ENCODE measurements at places on chromosomes 7 and 10.

GRCh38 chr10:14602807-14603533 is 171.7 kb downstream of the FAM107B start:
- DNase-seq = no peak

DNA sequence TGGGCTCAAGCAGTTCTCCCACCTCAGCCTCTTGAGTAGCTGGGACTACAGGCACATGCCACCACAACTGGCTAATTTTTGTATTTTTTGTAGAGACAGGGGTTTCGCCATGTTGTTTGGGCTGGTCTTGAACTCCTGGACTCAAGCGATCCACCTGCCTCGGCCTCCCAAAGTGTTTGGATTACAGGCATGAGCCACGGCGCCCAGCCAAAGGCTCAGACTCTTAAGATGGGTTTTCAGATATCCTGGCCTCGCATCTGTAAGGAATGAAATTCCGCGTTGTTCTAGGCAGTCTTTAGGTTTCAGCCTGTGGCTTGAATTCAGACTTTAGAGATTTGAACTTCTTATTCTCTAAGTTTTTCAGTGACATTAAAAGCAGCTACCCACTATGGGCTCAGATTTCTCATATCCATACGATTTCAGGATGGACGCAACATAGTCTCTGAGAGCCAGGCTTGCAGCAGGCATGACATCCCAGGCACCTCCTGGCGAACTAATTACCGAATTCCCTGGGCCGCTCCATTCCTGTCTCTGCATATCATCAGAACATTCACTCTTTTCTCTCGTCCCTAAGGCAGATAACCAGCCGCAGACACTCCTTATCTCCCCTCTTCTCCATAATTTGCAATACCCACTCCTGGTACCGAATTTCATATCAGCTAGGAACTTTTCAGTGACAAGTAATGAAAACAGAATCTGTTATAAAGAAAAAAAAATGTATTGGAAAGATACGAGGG is 29.7 kb downstream of the IL15RA start:
- DNase-seq = no peak

DNA sequence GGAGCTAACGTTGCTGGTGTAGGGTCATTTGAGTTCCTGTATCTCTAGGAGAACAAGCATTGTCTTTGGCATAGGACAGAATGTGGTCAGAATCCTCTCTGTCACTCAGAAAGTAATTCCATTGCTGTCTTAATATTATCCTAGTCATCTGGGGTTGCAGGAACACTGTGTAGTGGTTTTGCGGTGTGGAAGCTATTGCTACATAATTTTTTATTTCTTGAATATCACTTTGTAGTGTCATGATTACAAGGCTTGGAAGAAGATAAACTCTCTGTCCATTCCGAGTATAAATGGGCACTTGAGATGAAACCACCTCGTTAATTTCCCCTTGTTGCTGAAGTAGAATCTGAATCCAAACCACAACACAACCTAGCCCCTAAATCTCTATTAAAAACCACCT is 919.2 kb downstream of the LRMDA start:
- DNase-seq = no peak

GRCh38 chr7:114657279-114657678 is 242.7 kb downstream of the FOXP2 start:
- no peak for DNase-seq

DNA sequence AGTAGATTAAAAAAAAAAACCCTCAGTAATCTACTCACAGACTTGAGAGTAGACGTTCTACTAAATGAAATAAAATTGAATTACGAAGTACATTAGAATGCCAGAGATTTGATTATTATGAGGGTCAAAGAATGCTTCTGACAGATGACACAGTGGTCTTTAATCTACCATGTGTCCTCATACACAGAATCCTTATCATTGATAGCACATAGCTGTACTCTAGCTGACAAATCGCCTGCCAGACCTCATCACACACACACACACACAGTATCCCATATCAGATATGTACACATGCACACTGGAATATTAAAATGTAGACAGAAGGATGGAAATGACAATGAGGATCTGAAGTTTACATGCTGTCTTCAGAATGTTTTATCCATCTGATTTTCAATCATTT is 104.6 kb downstream of the SORCS1 start:
- no peak for DNase-seq

DNA sequence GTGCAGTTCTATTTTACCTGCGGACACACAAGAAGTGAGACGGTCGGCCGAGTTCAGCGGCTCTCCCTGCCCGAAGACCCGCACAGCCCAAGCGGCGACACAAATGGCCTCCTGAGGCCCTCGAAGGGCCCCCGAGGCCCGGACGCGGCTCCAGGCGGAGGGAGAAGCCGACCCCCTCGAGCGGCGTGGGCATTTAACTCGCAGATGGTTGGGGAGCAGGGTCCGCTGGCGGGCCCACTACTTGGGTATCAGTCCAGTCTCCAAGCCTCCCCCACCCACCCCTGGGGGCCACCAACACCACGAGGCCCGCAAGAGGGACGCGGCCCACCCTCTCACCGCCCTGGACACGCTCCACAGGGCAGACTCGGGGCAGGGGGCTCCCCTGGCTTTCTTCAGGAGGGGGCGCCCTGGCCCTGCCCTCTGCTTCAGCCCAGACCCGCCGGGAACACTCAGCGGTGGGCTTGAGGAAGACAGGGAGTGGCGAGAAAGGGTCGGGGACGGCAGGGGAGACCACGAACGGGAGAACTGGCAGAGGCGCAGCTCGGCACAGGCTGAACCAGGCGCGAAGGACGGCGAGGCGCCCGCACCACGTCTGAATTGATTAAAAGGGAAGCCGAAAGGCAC is 1.7 kb downstream of the IGF2BP3 start:
- peak; percentile 34 for DNase-seq

- DNase-seq = no peak
Observed at GRCh38 chr10:113987805-113988204, 55.9 kb upstream of the ADRB1 start.

DNA sequence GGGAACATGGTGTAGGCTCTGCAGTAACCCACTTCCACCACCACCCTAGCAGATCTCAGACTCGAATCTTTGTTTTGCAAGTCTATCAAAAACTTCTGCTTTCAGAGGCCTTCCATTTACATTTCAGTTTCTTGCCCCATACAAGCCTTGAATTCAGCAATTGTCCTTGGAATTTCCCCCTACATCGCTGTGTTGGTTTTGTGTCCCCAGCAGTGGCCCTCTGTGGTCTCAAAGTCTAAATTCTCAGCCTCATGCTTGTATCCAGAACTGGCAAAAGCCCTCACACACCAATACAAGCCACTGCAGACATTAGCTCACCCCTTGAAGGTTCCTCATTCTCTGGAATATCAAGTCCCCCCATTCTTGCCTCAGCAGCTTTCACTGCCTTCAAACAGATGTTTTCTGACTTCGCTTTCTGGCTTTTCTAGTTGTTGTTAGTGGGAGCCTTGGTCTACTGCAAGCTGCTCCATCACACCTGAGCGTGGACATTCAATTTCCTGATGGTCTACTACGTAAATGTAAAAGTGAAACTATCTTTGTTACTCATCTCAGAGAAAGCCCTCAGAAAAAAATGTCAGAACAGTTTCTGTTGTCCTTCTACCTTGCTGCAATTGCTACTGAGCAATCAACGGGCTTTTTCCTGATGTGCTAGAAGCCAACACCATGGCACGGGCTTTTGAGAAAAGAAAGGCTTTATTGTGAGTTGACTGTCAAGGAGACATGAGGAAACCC is 1.8 kb upstream of the NUB1 start:
- no peak for DNase-seq

- DNase-seq = no peak
Observed at GRCh38 chr7:98687111-98687751, 70.1 kb downstream of the NPTX2 start.

- DNase-seq = no peak
Observed at GRCh38 chr7:25359471-25360059, 131.3 kb upstream of the NPVF start.

DNA sequence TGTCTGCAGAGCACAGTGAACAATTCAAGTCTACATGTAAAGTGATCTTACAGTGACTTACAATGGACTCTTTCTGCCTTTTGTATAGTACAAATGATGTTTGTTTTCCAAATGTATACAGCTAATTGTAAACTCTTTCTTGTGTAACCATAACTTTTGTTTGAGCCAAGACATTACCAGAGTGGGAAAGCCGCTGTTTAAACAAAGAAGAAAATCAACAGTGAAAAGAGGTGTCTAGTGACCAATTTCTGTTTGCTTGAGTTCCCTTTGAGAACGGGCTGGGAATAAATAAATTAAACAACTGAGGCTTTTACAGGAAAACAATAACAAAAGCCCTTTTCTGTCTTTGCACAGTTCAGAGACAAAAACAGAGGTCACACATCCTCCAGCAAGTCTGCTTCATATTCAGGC is 1163.4 kb downstream of the CNTNAP2 start:
- DNase-seq = no peak

- no peak for DNase-seq
Observed at GRCh38 chr10:8034466-8035005, 20.0 kb upstream of the GATA3 start.

DNA sequence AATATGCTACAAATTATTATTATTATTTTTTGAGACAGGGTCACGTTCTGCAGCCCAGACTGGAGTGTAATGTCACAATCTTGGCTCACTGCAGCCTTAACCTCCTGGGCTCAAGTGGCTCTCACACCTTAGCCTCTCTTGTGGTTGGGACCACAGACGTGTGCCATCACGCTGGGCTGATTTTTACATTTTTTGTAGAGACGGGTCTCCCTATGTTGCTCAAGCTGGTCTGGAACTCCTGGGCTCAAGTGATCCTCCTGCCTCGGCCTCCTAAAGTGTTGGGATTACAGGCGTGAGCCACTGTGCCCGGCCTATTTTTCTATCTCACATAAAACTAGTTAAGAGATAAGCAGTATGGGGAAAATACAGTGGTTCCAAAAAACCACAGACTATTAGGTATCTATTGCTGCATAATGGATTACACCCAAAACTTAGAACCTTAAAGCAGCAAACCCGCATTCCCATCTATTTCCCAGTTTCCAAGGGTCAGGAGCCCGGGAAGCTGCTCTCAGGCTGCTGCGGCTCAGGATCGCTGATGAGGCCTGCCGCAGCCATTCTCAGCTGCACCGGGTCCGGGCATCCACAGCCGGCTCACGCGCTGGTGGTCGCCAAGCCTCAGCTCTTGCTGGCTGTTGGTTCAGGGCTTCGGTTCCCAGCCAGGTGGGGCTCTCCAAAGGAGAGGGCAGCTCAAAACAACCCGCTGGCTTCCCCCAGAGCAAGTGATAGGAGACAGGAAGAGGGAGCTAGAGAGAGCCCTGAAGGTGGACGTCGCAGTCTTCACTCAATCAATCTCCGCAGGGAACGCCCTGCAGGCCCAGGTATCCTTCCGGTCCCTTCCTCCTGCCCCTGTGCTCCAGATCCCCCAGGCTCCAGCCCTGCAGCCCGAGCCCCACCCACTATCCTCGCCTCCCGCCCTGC is 128.2 kb downstream of the UBE2H start:
- peak; percentile 58 for DNase-seq

DNA sequence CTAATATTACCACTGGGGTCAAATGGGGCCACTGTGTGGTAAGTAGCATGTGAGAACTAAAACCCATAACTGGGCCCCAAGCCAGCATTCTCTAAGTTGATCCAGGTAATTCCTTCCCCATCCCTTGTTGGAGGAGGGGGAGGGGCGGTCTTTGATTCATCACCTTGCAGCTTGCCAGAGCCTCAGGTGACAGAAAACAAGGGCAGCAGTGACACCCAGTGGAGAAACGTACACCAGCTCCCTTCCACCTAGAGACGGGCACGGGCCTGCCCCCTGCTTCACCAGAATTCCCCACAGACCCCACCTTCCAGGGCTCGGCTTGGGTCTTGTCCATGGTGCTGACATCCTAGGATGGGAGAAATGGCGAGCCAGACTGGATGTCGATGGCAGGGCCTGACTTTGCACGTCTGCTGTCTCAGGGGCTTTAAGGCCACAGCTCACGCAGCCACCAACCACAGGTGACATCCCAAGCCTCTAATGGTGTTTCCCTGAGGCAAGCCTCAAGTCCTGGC is 102.0 kb downstream of the STRA8 start:
- peak; percentile 67 for DNase-seq

- DNase-seq = no peak
Observed at GRCh38 chr7:106777674-106778299, 87.3 kb upstream of the PIK3CG start.

DNA sequence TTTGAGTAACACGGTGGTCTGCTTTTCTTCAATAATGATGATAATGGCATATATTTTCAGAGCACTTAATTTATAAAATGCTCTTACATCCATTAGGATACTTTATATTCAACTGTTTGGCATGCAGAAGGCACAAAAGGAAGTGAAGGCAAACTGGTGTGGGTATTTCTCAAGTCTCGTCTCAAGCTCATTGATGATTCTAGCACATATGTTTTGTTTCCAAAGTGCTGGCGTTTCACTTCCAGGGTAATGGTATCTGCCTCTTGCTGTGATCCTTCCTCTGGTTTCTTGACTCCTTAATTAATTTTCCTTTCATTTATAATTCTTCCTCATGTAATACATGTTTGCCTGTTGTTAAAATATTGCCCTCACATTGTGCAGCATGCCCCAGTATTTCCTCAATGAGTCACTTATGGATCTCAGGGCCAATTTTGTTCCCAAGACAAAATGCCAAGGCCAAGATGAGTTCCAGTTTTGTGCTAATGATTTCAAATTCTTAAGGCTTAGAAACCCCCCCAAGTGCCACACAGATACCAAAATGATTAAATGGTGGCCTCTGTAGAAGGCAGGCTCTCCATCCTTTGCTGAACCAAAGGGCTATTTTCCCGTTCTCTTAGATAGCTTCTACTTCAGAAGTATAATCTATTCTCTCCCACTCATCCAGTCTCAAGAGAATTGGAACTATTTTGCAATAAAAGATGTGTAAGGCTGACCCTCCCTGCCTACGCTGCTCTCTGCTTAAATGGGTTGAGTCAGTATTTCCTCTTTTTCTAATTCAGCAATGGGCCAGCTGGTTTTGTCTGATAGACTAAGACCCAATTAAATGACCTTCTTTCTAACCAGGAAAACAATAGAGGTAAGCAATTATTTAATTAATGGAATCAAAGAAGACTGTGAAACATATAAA is 171.2 kb downstream of the ZNF365 start:
- no peak for DNase-seq

GRCh38 chr10:58435297-58435985 is 50.2 kb downstream of the TFAM start:
- no peak for DNase-seq

- DNase-seq = no peak
Observed at GRCh38 chr7:135161669-135162068, 8.8 kb downstream of the CYREN start.

DNA sequence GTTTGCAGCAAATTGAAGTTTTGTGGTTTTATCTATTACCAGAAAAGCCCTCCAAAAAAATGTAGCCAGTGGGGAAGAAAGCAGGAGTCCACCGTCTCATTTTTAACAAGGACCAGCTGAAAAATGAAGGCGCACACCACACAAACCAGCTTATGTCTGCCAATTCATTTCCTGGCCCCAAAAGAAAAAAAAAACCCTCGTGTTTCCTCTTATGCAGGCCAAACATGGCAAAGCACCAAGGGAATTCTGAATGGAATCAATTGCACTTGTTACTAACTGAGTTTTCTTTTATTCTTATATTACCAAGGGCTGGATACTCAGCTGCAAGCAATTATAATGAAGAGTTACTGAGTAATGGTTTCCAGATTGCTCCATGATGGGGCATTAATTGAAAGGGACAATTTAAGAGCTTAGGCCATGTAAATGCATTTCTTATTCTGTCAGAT is 428.3 kb upstream of the NPVF start:
- no peak for DNase-seq

GRCh38 chr10:76555067-76555670 is 1082.4 kb downstream of the KCNMA1 start:
- DNase-seq = no peak

- DNase-seq = no peak
Observed at GRCh38 chr10:57699944-57700343, 567.8 kb downstream of the IPMK start.

- DNase-seq = no peak
Observed at GRCh38 chr7:133575726-133576440, 323.0 kb downstream of the EXOC4 start.

- DNase-seq = peak; percentile 46
Observed at GRCh38 chr10:124416733-124417132, 2.0 kb downstream of the OAT start.

Measured in HuH-7.5 (cell line).